Activated T-helper 9 cell treated with anti-CD3 and anti-CD28 coated beads, Interleukin-2, amount 50 U/mL, for 16 hours (primary cell): ENCODE measurements at places on chromosomes 11 and 22.

- DNase-seq, result no peak
These were observed 105.1 kb downstream of the FEZ1 start for GRCh38 chr11:125390946-125391345.

- DNase-seq, result no peak
These were observed 1.1 kb upstream of the CEND1 start for GRCh38 chr11:790721-791564.

- DNase-seq, result no peak
These were observed 84.6 kb upstream of the NAV2 start for GRCh38 chr11:19628018-19628417.

DNA sequence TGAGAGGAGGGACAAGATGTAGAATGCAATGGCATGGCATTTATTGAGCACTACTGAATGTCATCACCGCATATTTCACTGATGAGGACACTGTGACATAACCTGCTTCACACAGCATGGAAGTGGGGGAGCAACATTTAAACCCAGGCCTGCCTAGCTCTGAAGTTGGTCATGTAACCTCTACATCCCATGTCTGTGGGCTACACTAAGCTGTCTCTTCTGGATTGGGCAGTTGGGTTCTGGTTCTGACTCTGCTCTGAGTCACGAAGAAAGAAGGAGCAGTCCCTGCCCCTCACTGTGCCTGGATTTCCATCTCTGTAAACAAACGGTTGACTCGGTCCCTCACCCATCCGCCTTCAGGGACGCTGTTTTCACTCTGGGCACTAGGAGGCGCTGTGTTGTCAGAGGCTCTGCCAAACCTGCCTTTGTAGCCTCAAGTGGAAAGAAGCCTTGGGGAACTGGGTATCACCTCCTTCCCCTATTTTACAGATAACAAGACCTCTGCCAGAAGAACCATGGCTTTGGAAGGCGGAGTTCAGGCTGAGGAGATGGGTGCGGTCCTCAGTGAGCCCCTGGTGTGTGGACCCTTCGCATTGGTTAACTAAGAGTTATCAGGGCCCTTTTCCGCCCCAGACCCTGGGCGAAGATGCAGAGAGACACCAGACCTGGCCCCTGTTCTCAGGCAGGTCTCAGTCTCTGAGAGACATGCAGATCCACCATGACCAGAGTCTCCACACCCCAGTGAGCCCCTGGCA lies 12.7 kb upstream of the ARHGEF17 start:
- DNase-seq, result peak; percentile 40

- no peak for DNase-seq
These were observed 47.6 kb downstream of the CACNA1I start for GRCh38 chr22:39617970-39618757.

- no peak for DNase-seq
These were observed 28.4 kb downstream of the CCDC90B start for GRCh38 chr11:83257761-83258168.

- no peak for DNase-seq
These were observed 4.9 kb upstream of the SLCO2B1 start for GRCh38 chr11:75145972-75146519.

- DNase-seq, result no peak
These were observed 35.8 kb upstream of the HSD17B12 start for GRCh38 chr11:43644621-43645299.

GRCh38 chr22:35894937-35895708 lies 133.5 kb downstream of the RBFOX2 start:
- DNase-seq, result no peak

GRCh38 chr11:65539744-65540289 lies 14.9 kb downstream of the SCYL1 start:
- peak; percentile 31 for DNase-seq

DNA sequence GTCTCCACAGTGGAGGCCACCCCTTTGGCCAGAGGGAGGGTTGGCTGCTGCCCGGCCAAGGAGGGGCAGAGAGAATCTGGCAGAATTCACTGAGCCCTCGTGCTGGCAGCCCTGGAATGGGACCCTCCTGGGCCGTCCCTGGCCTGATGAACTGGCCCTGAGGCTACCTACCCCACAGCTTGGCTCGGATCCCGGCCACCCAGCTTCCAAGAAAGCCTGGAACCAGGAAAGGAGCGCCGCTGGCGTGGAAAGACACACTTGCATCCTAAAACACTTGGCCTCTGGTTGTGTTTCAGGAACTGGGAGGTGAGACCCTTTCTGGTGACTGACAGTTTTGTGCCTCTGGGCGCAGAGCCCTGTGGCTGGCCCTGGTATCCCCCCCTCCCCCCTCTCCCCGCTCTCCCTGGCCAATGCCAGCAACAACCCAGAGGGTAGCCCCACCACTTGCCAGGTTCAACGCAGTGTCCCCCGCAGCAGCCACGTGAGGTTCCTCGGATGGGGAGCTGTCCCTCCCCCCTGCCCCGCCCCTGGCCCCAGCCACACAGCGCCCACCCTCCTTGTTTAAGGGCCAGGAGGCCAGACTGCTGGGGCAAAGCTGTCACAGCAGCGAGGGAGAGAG lies 693 bp downstream of the NFAM1 start:
- DNase-seq, result no peak

GRCh38 chr22:41507330-41508063 lies 36.8 kb downstream of the POLR3H start:
- no peak for DNase-seq

- DNase-seq, result no peak
These were observed 51.3 kb downstream of the IGLL5 start for GRCh38 chr22:22938672-22939587.

DNA sequence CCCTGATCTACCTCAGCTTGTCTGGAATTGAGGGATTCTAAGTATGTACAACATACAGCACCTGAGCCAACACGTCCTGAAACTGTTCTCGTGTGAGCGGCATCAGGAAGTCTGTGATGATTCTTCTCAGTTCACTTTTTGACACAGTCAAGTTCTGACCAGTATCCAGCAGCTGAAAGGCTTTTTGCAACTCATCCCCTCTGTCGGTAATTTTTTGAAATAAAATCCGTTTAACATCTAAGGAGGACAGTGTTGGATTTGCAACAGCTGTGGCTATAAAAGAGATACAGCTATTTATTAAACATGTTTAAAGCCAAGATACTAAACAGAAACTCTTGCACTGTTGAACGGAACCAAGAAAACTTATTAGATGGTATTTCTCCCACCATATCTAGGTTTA lies 39.3 kb downstream of the EFCAB6 start:
- DNase-seq, result no peak

- no peak for DNase-seq
These were observed 186.5 kb downstream of the HIPK3 start for GRCh38 chr11:33443684-33444083.

GRCh38 chr22:47396105-47396504 lies 633.7 kb downstream of the TBC1D22A start:
- no peak for DNase-seq

DNA sequence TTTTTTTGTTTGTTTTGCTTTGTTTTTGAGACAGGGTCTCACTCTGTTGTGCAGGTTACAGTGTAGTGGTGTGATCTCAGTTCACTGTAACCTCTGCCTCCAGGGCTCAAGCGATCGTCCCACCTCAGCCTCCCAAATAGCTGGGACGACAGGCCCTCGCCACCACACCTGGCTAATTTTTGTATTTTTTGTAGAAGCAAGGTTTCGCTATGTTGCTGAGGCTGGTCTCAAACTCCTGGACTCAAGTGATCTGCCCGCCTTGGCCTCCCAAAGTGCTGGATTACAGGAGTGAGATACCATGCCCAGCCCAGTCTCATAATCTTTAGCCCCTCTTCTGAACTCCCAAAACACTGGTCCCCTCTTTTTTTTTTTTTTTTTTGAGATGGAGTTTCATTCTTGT lies 50.6 kb downstream of the KCNJ4 start:
- DNase-seq, result no peak

GRCh38 chr11:66556086-66556485 lies 9.4 kb downstream of the ACTN3 start:
- no peak for DNase-seq
